ENCODE measurements at places on chromosomes 2 and 18.

DNA sequence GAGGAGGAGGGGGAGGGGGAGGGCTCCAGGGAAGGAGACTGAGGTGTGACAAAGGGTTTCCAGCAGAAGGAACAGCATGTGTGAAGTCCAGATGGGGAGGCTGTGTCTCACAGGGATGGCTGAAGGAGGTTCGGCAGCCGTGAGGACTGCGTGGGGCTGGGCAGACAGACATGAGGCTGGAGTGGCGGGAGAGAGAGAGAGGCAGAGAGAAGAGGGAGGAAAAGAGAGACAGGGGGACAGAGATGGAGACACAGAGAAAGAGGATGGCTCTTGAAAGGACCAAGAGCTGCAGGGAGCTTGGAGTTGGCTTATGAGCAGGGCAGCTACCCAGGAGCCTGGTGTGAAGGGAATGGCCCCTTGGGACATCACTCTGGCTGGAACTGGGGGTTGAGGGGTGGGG is 138.9 kb upstream of the ASB18 start:
- no peak for DNase-seq

GRCh38 chr18:58362829-58363271 is 266.0 kb downstream of the ALPK2 start:
- no peak for DNase-seq

GRCh38 chr2:160042054-160042453 is 20.4 kb downstream of the PLA2R1 start:
- DNase-seq, result no peak

GRCh38 chr2:131148426-131148825 is 43.3 kb downstream of the PLEKHB2 start:
- DNase-seq, result no peak

DNA sequence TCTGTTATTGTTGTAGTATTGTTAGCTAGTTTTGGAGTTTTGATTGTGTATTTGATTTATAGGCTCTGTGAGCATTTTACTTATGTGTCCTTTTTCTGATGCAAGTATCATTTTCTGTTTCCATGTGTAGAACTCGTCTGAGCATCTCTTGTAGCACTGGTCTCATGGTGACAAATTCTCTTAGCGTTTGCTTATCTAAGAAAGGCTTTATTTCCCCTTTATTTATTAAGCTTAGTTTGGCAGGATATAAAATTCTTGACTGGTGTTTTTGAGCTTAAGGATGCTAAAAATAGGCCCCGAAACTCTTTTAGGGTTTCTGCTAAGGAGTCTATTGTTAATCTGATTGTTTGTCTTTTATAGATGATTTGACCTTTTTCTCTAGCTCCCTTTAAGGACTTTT is 57.6 kb upstream of the THUMPD2 start:
- DNase-seq, result no peak

DNA sequence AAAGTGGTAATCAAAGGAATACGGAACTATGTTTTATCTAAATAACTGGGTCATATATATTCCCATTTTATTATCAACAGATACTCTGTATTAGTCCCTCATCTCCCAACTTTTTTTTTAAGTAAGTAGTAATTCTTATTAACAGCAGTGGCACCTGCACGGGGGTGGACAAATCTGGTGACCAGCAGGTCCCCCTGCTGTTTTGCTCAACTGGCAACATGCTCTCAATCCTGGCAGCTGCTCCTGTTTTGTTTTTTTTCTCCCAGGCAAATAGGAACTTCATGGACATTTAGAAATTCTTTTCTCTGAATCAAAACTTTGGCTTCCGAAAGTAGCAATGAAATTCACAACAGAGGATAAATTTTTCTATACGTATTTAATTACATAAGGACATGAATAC is 193.5 kb downstream of the SS18 start:
- no peak for DNase-seq

GRCh38 chr2:58032764-58033080 is 13.9 kb upstream of the VRK2 start:
- no peak for DNase-seq

DNA sequence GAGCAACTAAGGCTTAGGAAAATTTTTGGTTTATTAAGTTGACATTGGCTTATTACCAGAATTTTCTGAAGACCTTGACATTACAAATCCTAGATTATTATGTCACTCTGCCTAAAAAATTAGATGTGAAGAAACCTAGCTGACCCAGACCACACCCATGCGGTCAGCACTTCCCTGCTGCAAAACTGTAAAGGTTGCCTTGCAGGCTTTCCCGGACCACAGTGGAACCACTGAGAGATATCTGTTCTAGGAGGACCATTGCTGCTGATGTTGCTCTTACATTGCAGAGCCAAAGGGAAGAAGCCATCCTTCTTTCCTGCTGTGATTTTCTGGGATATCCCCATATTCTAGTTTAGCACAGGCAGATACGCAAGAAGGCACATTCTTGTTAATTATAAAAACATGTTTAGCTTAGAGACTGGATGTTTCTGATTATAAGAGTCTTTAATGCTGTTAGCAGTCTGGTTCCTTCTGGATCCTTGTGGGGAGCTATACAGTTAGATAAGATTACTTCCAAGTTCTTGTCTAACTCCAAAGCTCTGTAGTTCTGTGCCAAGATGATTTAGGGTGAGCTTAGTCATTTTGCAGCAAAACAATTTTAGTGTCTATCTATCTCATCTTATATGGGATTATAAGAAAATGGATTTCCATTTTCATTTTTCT is 70.2 kb downstream of the AOX1 start:
- no peak for DNase-seq

GRCh38 chr2:50513724-50514123 is 518.2 kb downstream of the NRXN1 start:
- DNase-seq, result no peak

DNA sequence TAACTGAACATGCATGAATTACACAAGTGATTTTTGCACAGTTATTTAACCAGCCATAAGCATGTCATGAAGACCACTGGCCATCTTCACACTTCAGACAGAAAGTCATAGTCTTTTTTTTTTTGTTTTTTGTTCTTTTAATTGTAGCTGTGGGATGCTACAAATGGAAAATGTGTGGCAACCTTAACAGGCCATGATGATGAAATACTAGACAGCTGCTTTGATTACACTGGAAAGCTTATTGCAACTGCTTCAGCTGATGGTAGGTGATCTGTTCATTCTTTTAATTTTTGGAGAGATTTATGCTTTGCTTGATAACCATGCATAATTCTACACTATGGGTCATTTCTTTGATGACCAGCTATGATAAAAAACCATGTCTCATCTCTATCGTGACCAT is 35.6 kb downstream of the DAW1 start:
- no peak for DNase-seq

Data from NCI-H1048 (cell line).